ENCODE measurements at places on chromosomes 6 and 20.
A peak's percentile ranks its signal among the peaks of the same experiment; 100 is the strongest.

DNA sequence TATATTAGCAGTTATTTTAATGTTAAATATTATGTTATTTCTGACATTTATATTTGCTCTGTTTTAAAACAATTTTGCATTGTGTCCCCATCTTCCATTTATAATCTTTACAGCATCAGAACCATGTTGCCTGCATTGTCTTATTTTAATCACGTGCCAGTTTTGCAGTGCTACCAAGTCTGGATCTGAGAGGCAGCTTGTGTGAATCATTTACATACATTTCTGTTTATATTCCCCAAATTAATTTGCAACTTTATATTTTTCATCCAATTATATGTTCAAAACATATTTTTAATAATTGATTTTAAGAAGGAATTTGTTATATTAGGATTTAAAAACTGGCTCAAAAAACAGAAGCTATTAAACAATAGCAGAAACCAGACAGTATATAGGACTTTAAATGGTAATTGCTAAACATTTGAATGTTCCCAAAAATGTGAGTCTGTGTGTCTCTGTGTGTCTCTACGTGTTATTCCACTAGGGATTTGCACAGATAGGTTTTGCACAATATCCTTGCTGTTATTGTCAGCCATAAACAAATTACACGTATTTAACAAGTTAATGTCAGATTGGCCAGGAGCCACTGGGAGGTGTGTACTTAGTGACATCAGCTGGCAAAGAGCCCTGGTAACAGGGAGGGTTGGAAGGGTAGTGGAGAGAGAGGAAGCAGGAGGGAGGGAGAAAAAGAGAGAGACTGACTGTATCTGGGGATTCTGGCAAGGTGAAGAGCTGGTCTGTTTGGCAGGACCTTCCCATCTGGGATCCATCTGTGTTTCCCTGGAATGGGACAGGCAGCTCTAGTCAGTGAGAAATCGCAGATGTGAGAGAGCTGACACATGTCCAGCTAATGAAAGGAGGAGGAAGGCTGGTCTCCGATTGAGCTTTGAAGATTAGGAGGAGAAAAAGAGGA is 72.1 kb downstream of the CBFA2T2 start:
- peak; percentile 27 for DNase-seq

GRCh38 chr20:44644667-44645131 is 6.8 kb downstream of the ADA start:
- DNase-seq: no peak

DNA sequence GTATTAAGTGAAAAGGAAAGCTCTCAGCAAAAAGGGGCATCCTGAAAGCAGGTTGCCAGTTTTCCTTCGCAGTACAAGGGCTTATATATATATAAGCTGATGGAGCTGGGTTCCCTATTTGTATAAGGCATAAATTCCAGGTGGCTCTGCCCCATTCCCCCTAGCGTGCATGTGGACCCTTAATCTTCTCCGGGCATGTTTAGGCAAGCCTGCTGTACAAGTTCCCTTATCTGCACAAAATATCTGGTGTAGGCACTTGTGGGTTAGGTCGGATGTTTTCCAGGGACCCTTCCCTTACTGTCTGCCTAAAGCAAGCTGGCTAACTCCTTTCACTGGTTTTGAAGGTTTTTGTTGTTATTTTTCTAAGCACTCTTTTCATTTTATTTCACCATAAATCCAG is 140.7 kb downstream of the FUT9 start:
- DNase-seq: peak; percentile 64

- no peak for DNase-seq
Measured at GRCh38 chr20:3820901-3821727, 767 bp downstream of the AP5S1 start.

DNA sequence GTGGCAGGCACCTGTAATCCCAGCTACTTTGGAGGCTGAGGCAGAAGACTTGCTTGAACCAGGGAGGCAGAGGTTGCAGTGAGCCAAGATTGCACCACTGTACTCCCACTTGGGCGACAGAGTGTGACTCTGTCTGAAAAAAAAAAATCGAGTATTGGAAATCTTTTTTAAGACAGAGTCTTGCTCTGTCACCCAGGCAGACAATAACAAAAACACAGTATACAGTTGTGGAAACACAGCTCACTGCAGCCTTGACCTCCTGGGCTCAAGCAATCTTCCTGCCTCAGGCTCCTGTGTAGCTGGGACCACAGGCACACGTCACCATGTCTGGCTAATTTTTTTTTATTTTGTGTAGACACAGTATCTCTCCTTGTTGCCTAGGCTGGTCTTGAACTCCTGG is 15.0 kb downstream of the NANP start:
- DNase-seq: no peak

GRCh38 chr6:7163661-7164071 is 55.9 kb downstream of the RREB1 start:
- DNase-seq: no peak

DNA sequence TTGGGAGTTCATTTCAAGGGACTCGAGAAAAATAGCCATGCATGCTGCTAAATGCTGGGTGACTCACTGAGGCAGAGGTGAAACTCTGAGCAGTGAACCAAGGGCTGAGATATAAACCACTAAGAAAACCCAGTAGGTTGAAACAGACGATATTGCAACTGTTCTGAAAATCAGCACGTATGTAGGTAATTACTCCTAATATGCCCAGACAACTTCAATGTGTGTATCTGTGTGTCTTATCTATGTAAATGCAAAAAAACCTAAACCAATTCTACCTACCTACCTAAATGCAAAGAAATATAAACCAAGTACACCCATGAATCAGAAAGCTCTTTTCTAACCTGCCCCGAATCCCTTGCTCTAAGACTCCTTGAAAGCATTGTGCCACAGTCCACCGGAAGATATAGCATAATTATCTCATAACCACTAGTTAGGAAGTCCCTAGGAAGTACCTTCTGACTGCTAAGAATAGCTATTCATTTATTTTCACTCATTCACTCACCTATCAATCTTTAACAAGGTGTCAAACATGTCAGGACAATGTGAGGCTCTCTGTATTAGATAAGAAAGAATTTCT is 458.7 kb upstream of the RUNX2 start:
- no peak for DNase-seq

- no peak for DNase-seq
Measured at GRCh38 chr6:42220807-42221206, 3.1 kb upstream of the MRPS10 start.

GRCh38 chr20:58710481-58711265 is 18.1 kb downstream of the NPEPL1 start:
- no peak for DNase-seq

DNA sequence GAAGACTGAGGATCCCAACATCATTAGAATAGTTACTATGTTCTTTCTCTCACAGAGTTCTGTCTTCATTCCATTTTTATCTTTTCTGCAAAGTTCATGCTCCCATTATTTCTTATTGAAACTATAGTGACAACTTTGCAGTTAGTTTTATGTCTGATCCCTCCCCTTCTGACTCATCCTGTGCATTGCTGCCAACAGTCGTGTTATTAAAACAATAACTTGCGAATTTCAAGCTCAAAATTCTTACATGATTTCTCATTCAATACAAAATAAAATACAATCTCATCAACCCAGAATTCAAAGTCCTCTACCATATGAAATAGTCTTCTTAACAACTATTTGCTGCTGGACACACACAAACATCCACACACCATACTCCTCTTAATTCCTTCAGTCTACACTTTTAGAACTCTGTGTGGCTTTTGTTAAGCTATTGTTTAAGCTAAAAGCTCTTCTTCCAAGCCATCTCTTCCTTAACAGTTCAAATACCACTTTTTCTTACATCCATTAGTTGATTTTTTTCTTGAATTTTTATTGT is 261.4 kb upstream of the IRAK1BP1 start:
- DNase-seq: no peak

GRCh38 chr6:2102966-2103365 is 142.4 kb downstream of the GMDS start:
- DNase-seq: no peak

- no peak for DNase-seq
Measured at GRCh38 chr20:39019805-39020325, 57.7 kb downstream of the DHX35 start.

- DNase-seq: peak; percentile 57
Measured at GRCh38 chr6:10413850-10414738, 780 bp downstream of the TFAP2A start.

- no peak for DNase-seq
Measured at GRCh38 chr6:129617986-129618385, 92.0 kb downstream of the ARHGAP18 start.

DNA sequence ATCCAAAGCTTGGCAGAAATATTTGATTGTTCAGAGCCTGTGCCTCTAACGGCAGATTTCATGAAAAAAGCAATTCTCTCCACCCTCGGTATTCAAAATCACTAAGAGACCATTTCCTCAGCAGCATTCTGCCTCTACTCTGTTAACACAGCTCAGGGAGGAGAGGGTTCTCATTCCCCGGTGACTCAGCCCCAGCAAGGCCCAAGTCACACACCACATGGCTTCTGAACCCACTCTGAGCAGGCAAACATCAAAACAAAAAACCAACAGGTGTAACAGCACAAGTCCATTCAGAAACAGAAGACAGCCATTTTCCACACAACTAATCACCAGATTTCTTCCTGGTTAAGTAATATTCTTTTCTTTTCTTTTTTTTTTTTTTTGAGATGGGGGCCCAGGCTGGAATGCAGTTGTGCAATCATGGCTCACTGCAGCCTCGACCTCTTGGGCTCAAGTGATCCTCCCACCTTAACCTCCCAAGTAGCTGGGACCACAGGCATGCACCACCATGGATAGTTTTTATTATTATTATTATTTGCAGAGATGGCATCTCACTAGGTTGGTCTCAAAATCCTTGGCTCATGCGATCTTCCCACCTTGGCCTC is 55.4 kb downstream of the GFOD1 start:
- DNase-seq: no peak

DNA sequence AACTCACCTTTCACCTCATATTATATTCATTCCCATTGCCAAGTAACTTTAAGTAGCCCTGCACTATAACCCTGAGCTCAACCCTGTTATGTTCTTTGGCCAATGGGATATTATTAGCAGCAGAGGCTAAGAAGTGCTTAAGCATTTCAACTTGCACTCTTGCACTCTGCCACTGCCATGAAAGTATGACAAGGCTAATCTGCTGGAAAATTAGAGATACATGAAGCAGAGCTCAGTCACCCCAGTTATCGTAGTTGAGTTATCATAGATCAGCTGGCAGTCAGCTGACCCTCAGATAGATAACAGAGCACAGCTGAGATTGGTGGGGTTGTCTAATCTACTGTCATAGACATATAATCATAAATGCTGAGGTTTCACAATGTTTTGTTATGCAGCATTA is 209.4 kb upstream of the RUNX2 start:
- DNase-seq: no peak

DNA sequence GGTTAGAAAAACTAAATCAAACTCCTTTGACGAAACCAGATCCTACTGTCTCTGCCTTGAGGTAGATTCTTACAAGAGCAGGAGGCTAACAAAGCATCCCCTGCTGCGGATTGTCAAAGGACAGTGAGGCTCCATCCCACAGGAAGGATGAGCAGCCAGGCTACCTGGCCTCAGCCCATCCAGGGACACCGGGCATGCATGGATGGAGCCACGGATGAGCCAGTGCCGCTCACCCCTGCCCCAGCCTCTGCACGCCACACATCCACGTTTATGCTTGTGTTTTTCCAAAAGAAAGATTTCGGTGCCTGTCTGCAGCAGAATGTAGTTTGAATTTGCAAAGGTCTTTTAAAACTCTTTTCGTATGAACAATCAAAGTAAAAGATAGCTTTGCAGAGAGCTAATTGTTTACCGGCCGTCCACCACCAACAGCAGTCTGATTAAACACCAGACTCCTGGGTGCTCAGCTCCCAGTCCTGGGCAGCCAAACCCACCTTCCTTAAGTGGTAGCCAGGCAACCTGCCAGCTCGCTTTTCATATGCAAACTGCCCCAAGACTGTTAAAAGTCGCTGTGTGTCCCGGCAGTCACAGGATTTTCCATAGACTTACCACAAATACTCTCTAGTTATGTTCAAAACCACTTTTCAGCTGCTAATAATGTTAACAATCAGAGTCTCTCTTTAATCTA is 999 bp downstream of the THBS2 start:
- DNase-seq: peak; percentile 89

DNA sequence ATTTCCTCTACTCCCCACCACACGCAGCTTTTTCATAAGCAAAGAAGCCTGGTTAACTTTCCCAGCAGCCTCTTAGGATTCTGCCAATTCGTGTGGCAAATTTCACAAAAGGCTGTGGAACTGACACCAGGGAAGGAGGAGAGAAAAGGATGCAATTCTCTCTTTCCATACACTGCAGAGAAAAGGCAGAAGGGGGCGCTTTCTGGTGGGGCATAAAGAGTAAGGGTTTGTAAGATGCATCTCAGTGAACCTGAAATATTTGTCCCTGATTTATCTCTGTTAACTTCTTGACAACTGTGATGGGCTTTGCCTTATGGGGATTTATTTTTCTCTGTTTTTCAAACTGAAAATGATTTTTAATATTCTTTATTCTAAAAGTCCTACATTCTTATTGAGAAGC is 45.5 kb upstream of the GLP1R start:
- peak; percentile 17 for DNase-seq

DNA sequence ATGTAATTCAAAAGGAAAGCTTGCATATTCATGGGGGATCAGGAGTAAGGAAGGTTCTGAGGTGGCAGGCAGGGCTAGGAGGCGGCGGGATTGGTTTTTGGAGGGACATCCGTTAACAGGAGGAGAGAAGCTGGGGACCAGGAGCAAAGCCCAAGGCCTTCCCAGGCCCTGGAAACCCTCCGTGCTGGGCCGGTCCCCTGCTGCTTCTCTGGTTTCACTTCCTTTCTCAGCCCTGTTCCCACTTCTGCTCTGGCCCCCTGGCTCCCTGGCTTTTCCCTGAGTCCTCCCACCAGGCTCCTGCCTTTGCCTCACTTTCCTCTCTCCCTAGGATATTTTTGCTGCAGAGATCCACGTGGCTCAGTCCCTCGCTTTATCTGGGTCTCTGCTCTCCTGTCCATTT is 26.4 kb upstream of the SALL4 start:
- peak; percentile 12 for DNase-seq

- DNase-seq: no peak
Measured at GRCh38 chr6:13369591-13369990, 41.3 kb upstream of the TBC1D7 start.

- DNase-seq: no peak
Measured at GRCh38 chr20:32772046-32772445, 9.9 kb downstream of the DNMT3B start.

DNA sequence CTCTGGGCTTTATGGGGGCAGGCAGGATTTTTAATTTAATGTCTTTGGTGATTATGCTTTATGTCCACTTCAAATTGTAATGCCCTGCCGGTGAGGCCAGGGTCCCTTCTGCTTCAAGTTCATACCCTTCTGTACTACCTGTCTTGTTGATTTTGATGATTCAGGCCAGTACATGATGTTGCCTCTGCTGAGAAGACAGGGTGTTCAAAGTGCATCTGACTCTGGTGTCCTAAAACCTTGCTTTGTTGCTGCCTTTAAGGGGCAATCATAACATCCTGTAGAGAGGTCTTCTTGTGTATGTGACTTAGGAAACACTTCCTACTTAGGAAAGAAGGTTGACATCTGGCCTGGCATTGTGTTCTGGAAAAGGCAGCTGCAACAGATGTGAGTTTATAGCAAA is 113.2 kb downstream of the TMEM170B start:
- no peak for DNase-seq

GRCh38 chr20:32861446-32861845 is 2.7 kb downstream of the EFCAB8 start:
- no peak for DNase-seq

GRCh38 chr6:158911746-158912480 is 88.1 kb downstream of the RSPH3 start:
- DNase-seq: no peak
